ENCODE measurements at places on chromosomes 13 and 19. TPM values are rescaled to one million over a fixed set of nuclear protein-coding genes. Genes with fewer than 3 reads are reported as not detected.

DNA sequence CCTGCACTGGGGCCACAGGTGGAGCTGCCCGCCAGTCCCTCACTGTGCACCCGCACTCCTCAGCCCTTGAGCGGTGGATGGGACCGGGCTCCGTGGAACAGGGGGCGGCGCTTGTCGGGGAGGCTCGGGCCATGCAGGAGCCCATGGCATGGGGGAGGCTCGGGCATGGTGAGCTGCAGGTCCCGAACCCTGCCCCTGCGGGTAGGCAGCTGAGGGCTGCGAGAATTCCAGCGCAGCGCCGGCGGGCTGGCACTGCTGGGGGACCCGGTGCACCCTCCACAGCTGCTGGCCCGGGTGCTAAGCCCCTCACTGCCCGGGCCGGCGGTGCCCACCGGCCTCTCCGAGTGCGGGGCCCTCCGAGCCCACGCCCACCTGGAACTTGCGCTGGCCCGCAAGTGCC, 877.5 kb upstream of the PCDH9 start:
- no peak for DNase-seq

- DNase-seq = no peak
These were observed 520.4 kb downstream of the SLITRK6 start for GRCh38 chr13:85278851-85279250.

DNA sequence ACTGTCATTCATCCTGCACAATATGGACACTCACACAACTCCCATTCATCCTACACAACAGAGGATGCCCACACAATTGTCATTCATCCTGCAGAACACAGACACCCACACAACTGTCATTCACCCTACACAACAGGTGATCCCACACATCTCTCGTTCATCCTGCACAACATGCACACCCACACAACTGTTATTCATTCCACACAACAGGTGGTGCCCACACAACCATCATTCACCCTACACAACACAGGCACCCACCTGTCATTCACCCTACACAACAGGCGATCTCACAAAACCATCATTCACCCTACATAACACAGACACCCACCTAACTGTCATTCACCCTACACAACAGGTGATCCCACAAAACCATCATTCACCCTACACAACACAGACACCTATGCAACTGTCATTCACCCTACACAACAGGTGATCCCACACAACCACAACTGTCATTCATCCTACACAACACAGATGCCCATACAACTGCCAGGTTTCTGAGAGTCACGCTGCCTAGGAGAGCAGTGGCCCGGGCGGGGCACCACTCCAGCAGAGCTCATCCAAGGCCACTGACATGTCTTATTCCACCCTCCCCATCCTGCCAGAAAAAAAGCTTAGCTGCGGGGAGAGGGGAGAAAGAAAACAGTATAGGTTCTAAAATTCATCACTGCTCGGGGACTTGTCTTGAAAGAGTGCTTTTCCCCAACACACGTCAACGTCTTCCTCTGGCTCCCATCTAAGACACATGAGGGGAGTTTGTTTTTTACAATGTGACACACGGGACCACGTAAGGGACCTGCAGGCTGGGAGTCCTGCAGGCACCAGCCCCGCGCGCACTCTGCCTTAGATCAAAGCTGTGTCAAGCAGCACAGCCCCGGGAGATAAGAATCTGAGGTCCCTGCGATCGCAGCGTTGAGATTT, 44.0 kb downstream of the KLF2 start:
- peak; percentile 86 for DNase-seq

Gene A1BG
- total RNA-seq = 4.5 TPM

Gene PSG3
- total RNA-seq = not detected
